ENCODE measurements at places on chromosomes 1 and 21.

- no peak for DNase-seq
Measured at GRCh38 chr1:62066713-62067112, 127.9 kb upstream of the L1TD1 start.

GRCh38 chr1:34876406-34876805 is 16.9 kb upstream of the SMIM12 start:
- no peak for DNase-seq

GRCh38 chr1:157916887-157917570 is 75.4 kb upstream of the CD5L start:
- no peak for DNase-seq

GRCh38 chr21:43602266-43603232 is 56.7 kb downstream of the HSF2BP start:
- no peak for DNase-seq

DNA sequence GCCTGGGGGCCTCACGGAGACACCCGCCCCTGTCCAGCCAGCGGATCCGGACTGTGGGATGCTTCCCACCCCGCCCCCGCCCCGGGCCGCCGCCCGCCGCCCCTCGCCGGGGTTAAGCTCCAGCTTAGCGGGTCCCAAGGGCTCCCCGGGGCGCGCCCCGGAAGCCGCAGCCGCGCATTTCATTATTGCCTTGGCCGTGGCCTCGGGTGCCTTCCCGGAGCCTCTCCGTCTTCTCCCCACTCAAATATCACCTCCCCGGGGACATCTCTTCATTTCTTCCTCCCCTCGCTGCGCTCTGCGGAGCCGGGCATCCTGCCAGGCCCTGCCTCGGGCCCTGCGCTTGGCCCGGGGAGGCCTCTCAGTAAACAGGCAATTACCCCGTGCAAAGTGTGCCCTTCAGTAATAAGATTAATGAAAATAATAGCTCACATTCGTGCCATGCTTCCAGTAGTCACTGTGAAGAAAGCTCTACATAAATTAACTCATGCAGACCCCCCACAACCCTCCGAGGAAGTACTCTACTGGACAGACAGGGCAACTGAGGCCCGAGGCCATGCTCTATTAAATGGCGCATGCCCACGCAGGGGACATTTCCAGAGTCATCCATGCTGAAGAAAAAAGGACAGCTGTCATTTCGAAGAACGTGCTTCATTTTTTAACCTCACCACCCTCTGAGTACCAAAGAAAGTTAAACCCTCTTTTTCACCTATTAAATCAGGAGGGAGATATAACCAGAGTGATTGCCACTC is 49.9 kb upstream of the LAPTM5 start:
- no peak for DNase-seq

- DNase-seq: no peak
Measured at GRCh38 chr1:202162418-202163280, 2.2 kb upstream of the PTPN7 start.

DNA sequence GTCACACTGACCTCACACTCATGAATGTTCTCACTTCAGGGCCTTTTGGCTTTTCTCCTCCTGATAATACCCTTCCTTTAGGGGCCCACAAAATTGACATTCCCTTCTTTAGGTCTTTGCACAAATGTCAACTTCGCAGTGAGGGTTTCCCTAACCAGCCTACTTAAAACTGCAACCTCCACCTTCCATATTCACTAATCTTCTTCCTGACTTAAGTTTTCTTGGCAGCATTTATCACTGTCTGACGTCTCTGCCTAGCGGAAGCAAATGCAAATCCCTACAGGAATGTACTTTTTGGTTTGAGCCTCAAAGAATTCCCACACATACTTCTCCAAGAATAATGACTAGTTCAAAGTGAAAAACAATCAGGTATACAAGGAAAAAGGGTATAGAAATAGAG is 32.8 kb downstream of the INTS7 start:
- no peak for DNase-seq

DNA sequence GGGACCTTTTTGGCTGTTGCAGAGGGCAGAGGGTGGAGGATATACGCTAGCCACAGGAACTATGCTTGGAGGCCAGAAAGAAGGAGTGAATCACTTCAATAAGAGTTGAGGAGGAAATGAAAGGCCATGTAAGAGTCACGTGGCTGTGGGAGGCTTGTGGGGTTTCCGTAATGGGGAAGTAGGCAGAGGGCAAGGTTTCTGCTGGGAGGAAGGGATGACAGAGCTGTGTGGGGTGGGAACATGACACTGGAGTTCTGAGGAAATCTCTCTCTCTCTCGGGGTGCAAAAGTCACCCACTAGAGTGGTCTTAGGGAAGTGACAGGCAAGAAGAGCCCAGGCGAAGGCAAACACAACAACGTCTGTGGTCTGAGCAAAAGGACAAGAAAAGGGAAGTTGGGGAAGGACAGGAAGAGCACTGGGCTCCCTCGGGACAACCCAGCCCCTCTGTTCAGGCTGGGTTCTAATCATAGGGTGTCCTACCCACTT is 3.9 kb upstream of the CD1C start:
- DNase-seq: peak; percentile 11

GRCh38 chr1:87449348-87449963 is 120.8 kb downstream of the LMO4 start:
- no peak for DNase-seq

DNA sequence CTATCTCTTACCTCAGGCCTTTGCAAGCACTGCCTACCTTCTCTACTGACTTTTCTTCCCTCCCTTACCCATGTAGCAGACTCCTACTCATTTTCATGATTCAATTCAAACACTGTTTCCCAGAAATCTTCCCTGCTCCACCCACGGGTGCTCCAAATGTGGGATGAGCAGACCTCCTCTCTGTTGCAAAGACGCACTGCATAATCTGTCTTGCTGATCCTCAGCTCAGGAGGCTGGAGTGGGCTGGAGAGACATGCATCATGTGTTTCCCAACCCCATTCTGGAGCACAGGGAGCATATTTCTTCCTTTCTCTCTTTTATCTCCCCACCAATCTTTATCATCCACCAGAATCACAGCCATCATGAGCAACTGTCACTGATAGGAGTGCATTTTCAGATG is 459.9 kb upstream of the NFIA start:
- no peak for DNase-seq

DNA sequence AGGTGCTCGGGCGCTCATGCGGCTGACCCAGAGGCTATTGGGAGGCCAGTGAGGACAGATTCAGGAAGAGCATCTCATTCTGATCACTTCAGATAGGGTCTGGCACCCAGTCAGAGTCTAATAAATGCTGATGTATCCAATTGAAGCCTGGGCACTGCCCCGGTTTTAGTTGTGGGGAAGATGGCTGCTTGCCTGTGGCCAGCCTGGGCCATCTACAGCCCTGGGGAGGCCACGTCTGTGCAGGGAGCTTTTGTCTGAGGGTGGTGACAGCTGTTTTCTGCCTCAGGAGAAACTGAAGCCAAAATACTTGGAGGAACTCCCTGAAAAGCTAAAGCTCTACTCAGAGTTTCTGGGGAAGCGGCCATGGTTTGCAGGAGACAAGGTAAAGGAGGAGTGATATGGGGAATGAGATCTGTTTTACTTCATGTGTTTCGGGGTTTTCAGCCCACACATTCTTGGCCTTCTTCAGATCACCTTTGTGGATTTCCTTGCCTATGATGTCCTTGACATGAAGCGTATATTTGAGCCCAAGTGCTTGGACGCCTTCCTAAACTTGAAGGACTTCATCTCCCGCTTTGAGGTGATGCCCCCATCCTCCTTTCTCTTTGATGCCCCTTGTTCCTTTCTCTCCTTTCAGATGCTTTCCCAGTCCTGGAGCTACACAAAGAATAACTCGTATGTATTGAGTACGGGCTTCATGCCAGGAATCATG is 2.8 kb downstream of the GSTM5 start:
- no peak for DNase-seq

- peak; percentile 44 for DNase-seq
Measured at GRCh38 chr21:33064623-33065390, 5.1 kb upstream of the OLIG1 start.

DNA sequence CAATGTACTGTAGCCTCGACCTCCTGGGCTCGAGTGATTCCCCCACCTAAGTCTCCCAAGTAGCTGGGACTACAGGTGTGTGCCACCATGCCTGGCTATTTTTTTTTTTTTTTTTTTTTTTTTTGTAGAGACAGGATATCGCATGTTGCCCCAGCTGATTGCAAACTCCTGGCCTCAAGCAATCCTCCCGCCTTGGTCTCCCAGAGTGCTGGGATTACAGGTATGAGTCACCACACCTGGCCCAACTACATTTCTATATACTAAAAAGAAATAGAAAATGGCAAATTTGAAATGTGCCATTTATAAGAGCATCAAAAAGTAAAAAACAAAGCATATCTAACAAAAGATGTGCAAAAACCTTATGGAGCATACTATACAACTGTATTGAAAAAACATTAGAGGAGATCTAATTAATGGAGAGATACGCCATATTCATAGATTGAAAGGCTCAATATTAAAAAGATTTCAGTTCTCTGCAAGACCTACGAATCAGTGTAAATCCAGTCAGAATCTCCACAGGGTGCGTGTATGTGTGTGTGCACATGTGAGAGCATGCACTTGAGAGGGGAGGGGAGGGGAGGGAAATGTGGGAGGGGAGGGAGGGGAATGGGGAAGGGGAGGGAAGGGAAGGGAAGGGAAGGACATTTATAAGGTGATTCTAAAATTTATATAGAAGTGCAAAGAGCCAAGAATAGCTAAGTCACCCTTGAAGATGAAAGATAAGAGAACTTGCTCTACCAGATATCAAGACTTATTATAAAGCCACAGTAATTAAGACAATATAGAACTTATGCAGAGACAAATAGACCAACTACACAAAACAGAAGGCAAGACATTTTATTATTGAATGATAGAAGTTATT is 15.5 kb upstream of the PADI4 start:
- no peak for DNase-seq

All from C1 segment of cervical spinal cord (tissue), 14 donors.